Activated CD8-positive, alpha-beta memory T cell treated with anti-CD3 and anti-CD28 coated beads for 1 hour (primary cell): ENCODE measurements at places on chromosomes 2 and 18.

- DNase-seq = no peak
Measured at GRCh38 chr2:24449344-24449743, 41.7 kb upstream of the NCOA1 start.

DNA sequence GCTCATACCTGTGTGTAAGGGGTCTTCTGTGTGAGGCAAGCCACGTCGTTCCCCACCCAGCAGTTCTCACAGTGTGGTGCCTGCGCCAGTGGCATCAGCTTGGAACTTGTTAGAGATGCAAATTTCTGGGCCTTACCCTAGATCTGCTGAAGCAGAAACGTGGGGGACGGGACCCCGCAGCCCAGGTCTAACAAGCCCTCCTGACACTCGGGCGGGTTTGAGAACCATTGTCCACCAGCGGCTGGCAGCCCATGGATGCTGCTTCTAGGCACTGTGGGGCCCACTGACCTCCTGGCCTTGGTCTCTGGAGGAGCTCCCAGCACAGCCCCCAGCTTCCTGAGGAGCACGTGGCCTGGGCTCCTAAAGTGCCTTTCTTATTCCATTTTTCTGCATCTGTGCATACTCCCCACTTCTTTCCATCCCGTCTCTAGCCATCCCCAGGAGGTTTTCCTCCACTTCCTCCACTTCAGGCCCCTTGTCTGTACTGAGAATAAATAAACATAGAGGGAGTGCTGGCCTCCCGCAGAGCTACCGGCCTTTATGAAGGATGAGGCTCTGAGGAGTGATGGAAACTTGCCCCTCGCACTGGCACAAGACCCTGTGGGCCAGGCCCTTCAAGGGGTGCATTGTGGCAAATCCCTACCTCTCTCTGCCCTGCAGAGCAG lies 94.3 kb downstream of the GALR1 start:
- DNase-seq = no peak

DNA sequence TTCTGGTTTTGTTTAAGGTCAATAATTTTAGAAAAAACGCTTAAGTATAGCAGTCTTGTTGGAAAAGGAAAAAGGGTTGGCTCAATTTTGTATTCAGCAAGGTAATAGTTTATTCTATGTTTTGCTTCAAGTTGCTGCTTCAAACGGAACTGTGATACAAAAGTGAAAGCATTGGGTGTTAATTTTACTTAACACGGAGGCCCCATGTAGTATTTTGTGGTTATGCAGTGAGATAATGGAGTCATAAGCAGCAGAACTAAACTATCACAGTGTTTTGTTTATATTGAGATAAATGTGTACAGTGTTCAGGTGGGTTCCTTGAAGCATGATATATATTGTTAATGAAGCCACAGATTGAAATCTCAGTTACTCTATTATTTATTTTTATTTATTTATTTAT lies 67.0 kb upstream of the LYPD6B start:
- no peak for DNase-seq

DNA sequence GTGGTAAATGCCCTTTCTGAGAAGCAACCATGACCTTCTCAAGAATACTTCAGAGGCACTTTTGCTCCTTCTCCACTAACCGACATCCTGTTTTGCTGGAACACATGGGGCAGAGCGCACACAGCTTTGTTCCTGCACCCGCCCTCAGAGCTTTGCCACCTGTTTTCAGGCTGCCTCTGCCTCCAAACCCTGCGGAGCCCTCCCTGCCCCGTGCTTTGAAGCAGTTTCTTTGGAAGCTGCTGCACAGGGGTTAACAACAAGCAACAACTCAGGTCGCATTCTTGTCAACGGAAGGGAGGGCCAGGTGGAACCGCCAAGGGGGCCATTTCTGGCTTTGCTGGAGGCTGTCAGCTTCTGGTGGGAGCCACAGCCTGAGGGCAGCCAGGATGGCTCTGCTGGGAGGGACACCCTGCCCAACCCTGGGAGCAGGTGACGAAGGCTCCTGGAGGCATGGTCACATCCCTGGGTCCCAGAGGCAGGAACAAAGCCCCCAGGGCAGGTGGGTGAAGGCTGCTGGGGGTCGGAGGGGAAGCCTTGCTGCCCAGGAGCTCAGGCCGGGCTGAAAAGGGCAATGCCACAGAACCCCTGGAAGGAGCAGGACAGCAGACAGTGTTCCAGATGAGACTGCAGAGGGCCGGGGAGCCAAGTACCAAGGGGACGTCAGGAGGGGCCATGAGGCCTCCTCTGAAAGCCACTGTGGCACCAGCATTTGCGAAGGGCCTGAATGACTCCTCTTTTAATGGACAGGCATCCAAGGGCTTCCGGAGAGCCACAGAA lies 46.8 kb downstream of the MRPS5 start:
- peak; percentile 31 for DNase-seq

DNA sequence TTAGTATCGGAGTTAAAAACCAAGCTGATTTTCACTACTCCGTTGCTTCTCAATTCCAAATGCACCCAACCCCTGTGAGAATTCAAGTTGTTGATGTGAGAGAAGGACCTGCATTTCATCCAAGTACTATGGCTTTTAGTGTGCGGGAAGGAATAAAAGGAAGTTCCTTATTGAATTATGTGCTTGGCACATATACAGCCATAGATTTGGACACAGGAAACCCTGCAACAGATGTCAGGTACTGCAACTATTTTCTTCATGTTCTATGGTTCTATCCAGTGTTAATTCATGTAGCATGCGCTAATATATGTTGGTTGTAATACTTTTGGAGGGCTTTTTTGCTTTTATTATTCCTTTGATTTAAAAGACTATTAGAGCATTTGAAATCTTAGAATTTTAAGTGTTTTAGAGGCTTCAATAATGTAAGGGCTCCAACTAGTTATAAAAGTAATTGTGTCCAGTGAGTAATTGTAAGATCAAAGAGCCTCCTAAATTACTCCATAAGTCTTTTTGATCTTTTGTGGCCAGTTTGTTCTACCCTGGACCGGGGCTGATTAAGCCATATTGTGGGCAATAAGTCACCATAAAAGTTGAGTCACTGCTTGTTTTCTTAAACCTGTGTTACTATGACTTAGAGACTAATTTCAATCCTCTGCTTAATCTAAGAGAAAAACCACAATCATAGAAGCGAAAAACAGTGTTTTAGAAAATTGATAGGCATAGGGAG lies 22.9 kb downstream of the DSG4 start:
- no peak for DNase-seq

- no peak for DNase-seq
Measured at GRCh38 chr2:231455890-231456289, 8.4 kb downstream of the NCL start.

DNA sequence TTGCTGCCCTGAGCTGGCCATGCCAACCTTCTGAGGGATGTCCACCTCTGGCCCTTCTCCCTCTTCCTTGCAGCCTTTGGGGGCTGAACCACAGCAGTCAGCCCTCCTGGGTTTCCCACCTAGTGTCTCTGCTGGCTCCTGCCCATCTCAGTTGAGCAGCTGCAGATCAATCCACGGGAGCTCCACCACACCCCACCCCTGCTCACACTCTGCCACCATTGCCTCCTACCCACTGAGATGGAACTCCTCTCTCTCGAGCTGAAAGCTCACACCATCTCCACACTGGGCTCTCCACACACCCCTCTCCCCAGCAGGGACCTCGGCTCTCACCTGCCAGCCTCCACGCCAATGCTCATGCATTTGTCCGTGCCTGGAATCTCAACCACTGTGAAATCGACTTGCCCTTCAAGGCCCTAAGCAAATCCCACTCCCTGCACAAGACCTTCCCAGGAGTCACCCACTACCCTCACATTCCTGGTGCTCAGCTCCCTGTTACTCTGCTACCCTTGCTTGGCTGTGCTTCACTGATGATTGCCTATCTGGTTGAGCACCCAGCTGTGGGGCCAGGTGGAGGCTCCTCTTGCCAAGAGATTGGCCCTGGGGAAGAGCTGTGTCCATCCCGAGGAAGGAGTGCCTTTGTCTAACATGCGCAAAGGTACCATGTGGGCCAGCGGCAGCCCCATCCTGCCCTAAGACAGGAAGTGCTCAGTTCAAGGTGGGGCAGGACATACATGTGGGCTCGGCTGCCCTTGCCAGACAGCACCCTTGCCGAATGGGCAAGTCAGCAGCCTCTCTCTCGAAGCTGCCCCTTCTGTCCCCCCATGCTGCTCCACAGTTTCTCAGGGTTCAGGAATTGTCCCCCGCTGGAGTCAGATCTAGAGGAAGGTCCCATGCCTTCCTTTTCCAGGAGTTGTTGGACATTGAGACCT lies 208.7 kb downstream of the CYP26B1 start:
- DNase-seq = no peak

- no peak for DNase-seq
Measured at GRCh38 chr2:63189026-63189425, 138.4 kb downstream of the OTX1 start.

DNA sequence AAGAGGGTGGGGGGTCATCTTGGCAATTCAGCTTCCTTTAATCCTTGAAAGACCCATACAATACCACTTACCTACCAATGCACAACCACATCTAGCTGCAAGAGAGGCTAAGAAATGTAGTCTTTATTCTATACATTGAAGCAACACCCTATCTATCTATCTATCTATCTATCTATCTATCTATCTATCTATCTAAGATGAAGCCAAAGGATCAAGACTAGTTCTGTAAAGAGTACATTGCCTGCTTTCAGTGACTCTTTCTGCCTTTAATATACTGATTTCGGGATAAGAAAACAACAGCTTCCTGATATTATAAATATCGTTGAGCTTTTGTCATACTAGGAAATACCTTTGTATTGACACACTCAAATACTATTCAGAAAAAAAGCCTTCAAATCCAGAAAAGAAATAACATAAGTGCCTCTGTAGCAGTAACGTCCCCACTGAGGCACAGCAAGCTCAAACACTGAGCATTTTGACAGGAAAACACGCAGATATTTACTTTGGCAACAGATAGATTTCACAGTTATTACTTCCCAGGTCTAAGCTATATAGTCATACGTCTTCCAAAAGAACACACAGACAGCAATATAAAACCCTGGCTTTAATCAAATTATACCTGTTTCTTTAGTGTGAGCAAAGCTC lies 139.4 kb upstream of the SERTAD2 start:
- DNase-seq = no peak

DNA sequence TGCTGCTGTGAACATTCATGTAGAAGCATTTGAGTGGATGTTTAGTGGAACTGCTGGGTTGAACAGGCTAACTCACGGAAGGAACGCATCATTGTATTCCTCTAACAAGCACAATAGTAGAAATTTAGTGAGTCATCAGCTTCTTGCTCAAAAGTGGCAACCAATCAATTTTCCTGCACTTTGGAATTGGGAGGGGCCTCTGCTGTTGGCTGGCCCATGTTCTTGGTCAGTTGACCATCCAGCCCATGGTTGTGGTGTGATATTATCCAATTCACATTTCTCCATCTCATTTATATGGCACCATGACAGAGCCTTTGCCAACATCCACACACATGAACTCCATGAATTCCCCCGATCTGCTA lies 95.0 kb downstream of the TNFRSF11A start:
- DNase-seq = no peak

- no peak for DNase-seq
Measured at GRCh38 chr2:26957041-26957440, 13.4 kb upstream of the MAPRE3 start.

DNA sequence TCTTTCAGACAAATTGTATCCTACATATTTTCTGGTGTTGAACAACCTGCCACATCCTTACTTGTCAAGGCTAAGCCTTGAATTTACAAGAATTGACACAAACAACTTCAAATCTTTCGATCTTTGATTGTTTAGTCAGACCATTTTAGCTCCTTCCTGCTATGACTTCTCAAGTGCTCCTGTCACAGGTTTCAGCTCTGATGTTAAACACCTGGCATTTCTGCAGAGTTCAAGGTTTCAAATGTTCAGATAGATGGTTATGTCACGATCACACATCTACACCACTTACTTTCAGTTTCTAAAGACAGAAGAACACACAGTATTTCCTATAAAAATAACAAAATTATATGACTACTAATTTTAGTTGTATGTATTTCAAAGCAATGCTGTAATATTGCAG lies 84.0 kb downstream of the RND3 start:
- DNase-seq = no peak

GRCh38 chr2:52456561-52457377 lies 1310.8 kb upstream of the CHAC2 start:
- DNase-seq = no peak

DNA sequence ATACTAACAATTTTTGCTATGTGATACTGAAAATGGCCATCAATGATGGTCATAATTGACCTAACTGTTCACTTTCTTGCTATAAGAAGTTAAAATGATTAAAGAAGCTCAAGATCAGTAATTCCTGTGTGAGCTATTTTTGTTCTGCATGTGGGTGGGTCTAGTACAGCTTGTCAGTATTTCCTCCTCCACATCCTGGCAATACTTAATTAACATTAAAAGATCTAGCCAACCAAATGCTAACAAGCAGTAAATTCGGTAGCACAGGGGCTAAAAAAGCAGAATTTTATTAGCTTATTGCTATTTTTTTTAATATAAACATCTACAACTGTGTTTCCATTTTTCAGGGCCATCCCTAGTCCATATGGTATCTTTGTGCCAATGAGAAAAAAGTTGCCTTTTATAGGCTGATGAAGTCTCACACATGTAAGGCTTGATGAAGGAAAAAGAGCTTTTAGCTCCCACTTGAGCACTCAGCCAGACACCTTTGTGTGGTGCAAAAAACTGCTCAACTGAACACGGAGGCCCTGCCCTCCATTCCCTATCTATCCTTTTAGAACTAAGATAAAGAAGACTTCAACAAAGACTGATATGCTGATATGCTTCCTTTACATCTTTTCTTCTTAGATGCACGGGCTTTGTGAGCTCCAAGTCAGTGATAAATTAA lies 4.9 kb upstream of the PNO1 start:
- no peak for DNase-seq

DNA sequence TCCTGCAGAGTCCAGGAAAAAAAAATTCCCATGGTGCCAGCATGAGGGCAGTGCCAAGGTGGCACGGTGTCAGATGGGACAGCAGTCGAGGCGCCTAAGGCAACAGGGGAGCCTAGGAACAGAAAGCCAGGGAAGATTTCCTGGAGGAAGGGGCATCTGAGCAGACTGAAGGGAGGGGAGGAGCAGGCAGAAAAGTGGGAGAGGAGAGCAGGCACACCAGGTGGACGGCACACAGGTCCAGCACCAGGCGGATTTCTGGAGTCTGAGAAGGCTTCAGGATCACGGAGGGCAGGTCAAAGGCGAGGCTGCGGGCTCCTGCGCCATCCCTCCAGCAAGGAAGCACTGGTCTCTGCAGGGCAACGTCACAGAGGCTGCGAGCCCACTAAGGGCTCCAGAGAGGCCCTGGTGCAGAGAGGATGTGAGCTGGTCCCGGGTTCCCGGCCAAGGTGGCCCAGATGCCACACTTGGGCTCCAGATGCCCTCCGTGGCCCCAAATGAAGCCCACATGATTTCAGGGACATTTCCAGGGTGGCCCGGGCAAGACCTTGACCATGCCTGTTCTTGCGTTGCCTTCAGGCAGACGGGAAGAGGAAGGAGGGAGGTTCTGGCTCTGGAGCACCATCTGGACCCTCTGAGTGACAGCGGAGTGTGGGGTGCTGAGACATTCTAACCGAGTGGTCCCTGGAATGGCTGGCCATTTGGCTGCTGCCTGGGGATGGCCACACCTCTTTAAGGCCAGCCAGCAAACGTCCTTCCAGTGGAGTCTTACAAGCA lies 4.1 kb downstream of the HS6ST1 start:
- DNase-seq = no peak

DNA sequence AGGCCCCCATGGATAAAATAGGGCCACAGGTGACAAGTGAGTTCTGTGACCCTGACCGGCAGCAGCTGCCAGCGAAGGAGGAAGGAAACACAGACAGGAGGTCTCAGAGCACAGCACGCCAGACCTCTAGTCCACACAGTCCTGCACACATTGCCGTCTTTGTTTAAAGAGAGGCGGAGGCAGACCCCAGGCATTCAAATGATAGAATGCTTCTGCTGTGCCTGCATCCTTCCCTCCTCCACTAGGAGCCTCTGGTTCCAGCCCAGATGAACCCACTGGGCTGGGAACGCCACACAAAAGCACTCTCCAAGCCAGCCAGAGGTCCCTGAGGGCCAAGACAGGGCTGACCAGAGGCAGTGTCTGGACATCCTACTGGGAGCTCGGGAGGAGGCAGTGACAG lies 118.7 kb downstream of the KLHL29 start:
- DNase-seq = no peak
